ENCODE measurements at places on chromosomes 4 and X.

DNA sequence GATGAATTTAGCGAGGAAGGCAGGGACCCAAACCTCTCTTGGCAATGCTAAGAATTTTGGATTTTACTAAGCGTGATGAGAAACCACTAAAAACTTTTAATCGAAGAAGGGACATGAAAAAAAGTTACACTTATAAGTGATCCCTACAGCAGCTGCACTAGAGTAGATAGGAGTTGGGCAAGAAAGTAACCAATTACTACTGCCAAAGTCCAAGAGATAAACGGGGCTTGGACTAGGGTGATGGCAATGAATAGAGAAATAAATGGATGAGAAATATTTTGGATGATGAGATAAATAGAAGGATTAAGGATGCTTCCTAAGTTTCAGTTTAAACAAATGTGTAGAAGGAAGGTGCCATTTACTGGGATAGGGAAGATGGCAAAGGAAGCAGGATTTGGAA is 6.3 kb upstream of the FNIP2 start:
- no peak for DNase-seq

DNA sequence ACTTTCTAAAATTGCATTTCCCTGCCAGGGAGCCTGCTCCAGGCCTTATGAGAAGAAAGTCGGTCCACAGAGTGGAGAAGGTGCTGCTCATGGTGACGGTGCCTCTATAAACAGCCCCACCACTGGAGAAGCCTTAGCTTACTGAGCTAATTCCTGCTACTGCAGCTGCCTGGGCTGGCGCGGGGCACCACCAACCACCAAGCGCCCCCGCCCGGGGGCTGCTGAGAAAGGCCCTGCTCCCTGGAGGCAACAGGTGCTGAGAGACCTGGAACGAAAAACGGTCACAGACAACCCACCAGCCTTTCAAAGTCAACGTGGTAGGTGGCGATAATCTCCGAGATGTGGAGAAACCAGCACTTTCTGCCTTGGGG is 2.9 kb downstream of the HCFC1 start:
- no peak for DNase-seq

- no peak for DNase-seq
These were observed 9.6 kb upstream of the RPS6KA6 start for GRCh38 chrX:84197550-84197949.

GRCh38 chr4:124636788-124637187 is 75.7 kb downstream of the ANKRD50 start:
- DNase-seq = no peak

GRCh38 chr4:141335166-141335565 is 114.5 kb downstream of the ZNF330 start:
- DNase-seq = no peak

DNA sequence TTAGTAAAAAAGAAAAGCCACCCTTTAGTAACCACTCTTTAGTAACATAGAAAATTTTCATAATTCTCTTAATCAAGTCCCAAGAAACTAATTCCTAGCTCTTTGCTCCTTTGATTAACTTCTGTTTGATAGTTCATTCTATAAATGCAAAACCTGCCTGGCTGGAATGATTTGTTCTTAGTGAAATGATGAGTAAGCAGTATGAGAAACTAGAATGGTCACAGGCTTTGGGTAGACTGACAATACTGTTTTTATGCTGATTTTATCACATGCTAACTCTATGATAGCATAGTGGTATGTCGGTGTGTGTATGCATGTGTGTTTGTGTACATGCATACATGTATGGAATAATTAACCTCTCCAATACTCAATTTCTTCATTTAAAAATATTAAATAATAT is 81.2 kb downstream of the SYTL5 start:
- no peak for DNase-seq

GRCh38 chr4:88960576-88960975 is 96.4 kb downstream of the FAM13A start:
- no peak for DNase-seq

DNA sequence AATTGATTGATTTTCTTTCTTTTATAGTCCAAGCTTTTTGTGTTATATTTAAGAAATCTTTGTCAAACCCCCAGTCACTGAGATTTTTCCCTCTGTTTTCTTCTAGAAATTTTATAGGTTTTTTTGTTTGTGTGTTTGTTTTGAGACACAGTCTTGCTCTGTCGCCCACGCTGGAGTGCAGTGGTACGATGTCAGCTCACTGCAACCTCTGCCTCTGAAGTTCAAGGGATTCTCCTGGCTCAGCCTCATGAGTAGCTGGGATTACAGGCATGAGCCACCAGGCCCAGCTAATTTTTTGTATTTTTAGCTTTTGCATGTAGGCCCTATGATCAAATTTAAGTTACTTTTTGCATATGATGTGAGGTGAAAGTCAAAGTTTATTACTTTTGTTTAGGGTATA is 20.9 kb upstream of the FBXW7 start:
- no peak for DNase-seq

DNA sequence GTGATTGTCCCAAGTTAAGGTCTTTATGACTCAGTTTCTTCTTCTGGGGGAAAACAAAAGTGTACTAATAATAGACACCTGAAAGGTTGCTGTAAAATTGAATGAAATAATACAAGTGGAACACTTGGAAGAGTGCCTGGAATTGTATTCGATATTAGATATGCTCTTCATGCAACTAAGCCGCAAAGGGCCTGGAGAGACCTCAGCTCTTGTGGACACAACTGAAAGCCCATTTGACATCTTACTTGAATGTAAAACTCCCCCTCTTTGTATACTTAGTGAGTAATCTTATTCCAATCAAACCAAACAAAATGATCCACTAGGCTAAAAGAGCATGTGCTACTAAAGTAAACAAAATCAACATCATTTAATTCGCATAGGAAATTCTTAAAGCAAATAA is 511 bp upstream of the MAP9 start:
- no peak for DNase-seq

DNA sequence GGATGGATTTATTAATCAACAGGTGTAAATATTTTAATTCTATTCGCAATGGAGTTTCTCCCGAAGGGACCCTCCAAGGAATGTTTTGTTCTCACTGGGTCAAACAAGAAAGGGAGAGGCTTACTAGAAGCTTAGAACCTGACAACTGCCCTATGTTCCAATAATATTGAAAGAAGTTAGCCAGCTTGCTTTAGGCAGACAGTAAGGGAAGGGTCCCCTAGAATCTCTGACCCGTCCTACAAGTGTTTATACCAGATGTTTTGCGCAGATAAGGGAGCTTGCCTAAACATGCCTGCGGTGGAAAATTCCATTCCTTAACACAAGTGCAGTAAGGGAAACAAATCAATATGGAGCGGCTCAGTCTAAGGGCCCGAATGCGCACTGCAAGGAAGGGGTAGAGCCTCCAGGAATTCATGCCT is 17.7 kb downstream of the IL21 start:
- DNase-seq = no peak

DNA sequence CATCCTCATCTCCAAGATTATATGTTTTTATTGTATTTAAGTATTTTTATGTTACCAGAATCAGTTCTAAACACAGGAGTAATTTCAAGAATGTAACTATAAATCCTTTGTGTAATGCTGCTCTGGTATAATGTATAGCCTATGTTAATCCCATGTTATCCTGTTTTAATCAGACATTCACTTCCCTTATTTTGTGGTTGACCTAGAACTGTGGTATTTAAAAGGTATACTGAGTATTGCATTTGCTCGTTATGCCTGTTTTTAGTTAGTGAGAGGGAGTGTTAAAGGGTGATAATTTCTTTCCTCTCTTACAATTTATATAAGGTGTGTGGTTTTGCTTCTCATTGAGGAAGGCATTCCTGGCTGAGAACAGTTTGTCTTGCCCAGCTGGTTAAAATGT is 26.2 kb downstream of the MTM1 start:
- no peak for DNase-seq

DNA sequence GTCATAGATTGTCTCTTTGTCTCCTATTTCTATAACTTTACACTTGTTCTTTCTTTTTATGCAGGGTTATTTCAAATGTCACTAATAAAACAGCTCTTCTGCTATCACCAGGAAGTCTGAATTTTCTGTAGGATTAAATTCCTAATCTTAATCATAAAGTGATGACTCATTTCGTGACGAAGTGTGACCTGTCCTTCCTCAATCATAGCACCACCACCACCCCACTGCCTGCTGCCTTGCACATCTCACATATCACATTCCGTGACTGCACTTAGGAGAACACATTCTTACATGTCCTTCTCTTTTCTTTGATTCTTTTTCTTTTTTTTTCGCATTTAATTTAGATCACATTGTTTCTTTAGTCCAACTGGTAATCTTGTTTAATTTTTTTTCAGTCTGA is 57.7 kb upstream of the UGT2B7 start:
- DNase-seq = no peak

- no peak for DNase-seq
These were observed 1609.1 kb downstream of the C4orf33 start for GRCh38 chr4:130705023-130705422.

- no peak for DNase-seq
These were observed 43.0 kb upstream of the SCOC start for GRCh38 chr4:140330311-140330900.

GRCh38 chr4:101086801-101087586 is 260.3 kb downstream of the PPP3CA start:
- no peak for DNase-seq

DNA sequence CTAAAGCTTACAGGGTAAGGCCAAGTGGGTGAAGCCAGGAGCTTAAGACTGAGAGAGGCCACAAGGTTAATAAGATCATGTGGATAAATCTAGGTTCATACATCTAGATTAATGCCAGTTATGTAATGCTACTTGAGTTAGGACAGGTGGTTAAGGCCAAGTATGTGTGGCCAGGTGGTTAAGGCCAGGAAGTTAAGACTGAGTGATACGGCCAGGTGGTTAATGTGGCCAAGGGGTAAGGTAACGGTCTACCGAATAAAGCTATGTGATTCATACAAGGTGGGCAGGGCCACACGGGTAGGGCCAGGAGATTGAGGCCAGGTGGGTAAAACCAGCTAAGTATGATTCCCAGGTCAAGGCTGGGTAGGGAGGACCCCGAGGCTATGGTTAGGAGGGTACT is 223.0 kb downstream of the TACR3 start:
- no peak for DNase-seq

DNA sequence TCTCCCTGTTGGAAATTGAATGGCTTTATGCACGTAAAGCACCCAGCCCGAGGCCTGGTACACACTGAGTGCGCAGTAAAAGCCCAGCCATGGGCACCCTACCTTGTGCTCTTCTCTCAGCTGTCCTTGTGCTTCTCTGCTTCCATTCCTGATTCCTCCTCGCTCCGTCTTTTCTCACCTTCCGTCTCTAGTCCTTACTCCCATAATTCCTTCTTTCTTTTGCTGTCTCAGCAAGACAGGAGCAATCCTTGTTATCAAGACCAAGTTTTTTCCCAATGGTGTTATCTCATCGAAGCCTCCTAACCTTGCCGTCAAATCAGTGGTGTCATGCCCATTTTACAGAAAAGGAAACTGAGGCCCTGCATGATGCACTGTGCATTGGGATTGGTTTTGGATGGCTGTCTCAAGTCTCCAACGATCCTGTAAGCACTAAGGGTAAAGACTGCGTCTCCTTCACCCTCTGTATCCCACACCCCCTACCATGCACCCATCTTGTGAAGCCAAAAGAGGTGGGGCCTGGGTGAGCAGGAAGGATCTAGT is 30.1 kb downstream of the CYTL1 start:
- no peak for DNase-seq

GRCh38 chrX:64842492-64842891 is 133.8 kb downstream of the ZC4H2 start:
- DNase-seq = no peak

DNA sequence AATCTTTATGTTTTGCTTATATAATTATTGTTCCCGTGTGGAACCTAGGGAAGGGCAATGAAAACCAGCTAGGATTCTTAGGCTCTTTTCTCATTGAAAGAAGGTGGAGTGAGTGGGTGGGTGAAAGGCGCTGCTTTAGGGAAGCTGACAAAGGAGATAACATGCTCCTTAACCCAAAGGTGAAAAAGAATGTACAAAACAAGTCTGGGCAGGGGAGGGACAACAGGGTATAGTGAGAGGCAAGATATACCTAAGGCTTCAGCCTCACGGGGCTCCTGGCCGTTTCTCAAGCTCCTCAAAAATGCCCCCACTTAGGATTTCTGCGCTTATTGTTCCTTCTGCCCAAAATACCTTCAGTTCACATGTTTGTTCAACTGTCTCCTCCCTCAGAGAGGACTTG is 1.8 kb downstream of the SH2D1A start:
- no peak for DNase-seq

- DNase-seq = no peak
These were observed 42.0 kb upstream of the GBA3 start for GRCh38 chr4:22650771-22651170.

DNA sequence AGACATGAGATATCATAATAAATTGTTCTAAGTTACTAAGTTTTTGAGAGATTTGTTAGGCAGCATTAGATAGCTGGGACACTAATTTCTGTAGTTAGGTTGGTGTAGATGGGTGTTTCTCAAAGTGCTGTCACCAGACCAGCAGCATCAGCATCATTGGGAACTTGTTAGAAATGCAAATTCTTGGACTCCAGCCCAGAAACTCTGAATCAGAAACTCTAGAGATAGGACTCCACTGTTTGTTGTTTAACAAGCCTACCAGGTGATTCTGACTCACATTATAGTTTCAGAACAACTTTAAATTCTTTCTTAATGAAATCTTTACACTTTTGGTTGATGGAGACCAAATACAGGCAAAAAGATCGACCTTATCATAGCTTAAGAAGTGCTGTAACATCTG is 173.7 kb downstream of the PABPC4L start:
- no peak for DNase-seq

GRCh38 chr4:74370912-74371311 is 6.0 kb downstream of the EREG start:
- no peak for DNase-seq

DNA sequence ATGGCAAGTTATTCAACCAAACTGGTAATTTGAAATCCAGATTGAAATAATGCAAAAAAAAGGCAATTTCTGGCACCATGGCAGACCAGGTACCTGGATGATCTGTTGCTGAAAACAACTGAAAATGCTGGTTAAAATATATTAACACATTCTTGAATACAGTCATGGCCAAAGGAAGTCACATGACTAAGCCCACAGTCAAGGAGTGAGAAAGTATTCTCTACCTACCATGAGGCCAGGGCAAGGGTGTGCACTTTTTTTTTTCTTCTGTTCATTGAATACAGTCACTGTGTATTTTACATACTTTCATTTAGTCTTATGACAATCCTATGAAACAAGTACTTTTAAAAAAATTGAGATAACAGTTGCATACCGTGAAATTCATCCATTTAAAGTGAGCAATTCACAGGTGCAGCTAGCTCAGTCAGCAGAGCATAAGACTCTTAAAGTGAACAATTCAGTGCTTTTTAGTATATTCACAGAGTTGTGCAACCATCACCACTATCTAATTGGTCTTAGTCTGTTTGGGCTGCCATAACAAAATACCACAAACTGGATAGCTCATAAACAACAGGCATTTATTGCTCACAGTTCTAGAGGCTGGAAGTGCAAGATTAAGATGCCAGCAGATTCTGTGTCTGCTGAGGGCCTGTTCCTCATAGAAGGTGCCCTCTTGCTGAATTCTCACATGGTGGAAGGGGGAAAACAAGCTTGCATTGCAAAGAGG is 4.8 kb upstream of the MPP1 start:
- no peak for DNase-seq

GRCh38 chrX:77960567-77960966 is 8.9 kb downstream of the PGAM4 start:
- no peak for DNase-seq

Data from liver (tissue), 10 donors.